ENCODE measurements at places on chromosomes 2 and 18.

- DNase-seq: no peak
Measured at GRCh38 chr2:55604027-55604565, 13.3 kb downstream of the PPP4R3B start.

- DNase-seq: no peak
Measured at GRCh38 chr2:21519821-21520220, 396.1 kb downstream of the TDRD15 start.

DNA sequence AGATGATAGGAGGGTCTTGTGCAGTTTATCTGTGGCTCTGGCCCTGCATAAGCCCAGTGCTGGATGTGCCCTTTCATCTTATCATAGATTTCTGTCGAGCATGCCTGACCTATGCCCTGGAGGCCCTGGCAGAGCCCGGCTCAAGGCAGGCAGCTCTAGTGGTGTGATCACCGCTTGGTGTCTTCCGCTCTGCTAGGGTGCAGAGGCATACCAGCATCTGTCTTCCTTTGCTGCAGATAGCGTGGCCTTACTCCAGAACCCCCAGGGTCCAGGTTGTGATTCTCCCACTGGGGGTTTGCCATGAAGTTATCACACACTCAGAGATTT, 13.7 kb upstream of the TRAF3IP1 start:
- no peak for DNase-seq

DNA sequence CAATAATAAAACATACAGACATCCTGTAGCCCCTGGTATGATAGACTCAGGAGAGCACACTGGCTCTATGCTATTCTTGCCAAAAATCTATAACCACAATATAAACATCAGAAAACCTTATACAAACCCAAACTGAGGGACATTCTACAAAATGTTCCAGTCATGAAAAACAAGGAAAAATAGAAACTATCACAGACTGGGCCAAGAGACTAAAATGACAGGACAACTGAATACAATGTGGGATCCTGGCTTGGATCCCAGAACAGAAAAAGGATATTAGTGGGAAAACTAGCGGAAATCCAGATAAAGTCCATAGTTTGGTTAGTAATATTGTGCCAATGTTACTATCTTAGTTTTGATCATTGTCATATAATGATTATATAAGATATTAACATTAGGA, 29.6 kb upstream of the EPAS1 start:
- no peak for DNase-seq

- no peak for DNase-seq
Measured at GRCh38 chr2:158205215-158205614, 103.5 kb downstream of the UPP2 start.

Measured in cortex of kidney (tissue), 1 donor.